Stimulated activated CD4-positive, alpha-beta T cell treated with anti-CD3 and anti-CD28 coated beads, Interleukin-15, amount 100 ng/mL, for 1 hour (primary cell): ENCODE measurements at places on chromosomes 2 and 18.

DNA sequence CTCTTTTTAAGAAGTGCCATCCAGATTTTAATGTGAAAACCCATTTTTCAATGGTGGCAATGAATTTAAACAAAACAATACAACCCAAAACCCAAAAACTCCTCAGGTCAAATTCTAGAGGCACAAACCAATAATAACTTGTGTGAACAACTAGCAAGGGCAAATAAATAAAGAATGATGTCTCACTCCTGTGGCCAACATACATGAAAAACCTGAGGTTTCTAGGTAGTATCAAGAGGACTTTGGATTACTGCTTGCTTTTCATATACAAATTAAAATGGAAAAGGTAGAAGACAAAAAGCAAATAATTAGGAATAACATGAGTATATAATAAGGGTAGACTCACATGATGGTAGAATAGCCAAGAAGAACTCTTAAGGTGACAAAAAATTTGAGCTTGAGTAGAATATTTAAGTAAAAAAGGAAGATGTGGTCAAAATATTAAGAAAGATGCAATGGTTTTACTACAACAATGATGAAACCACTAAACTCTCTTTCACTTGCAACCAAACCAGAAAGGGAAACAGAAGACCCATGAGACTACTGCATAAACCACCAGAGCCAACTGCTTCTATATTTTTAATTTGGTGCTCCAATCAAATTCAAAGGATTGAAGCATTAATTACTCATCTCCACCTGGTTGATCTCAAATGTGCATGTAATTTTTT, 53.5 kb downstream of the DARS1 start:
- no peak for DNase-seq

DNA sequence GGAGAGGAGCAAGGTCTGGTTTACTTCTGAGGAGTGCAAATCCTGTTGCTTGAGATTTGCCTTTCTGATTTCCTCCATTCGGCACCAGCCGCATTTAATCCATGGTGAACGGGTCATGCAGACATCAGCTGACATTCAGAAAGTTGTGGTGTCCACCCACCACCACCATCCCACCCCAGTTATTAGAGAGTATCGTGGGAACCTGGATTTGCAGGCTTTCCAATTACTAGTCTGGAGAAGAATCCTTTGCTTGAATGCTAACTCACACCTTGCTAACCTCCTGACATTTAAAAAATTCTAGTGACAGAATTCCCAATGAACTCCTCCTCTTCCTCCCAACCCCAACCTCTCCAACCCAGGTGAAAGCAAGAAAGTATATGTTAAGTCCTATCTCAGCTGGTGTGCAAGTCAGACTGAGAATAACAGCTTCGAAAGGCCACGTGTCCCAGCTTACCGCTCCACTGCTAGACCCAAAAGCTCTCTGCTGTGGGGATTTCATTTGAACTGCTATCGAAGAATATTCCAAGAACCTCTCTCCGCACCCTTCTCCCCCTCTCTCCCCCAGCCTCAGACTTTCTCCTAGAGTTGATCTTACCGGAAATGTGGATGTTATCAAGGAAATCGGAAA, 17.7 kb downstream of the BCL11A start:
- no peak for DNase-seq

GRCh38 chr2:60597346-60597745, 43.9 kb upstream of the BCL11A start:
- no peak for DNase-seq

DNA sequence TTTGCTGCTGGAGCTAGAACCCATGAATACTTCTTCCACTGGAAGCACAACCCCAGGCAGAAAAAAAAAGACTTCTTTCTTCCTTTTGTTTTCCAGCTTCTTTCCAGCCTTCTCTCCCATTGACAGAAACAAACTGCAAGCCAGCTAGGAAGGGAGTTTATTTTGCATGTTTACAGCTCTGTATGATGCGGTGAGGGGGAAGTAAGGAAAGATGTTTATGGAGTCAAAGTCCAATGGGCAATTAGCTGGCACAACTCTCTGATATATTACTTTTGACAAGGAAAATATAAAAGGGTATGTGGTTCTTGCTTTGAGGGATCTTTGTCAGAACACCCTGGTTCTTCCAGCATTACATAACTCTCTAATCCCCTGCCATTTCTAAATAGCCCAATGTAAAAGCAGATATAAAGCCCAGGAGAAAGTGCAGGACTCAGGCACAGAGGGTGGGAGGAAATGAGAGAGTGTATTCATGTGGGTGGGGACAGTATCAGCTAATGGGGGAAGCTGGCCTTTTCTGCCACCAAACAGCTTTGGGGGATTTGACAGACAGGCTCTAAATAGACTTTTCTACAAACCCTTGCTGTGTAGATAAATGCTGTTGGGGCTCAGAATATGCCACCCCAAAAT, 9.3 kb upstream of the NMS start:
- DNase-seq, result no peak

- DNase-seq, result no peak
Observed at GRCh38 chr2:108396845-108397244, 19.1 kb downstream of the SULT1C4 start.

DNA sequence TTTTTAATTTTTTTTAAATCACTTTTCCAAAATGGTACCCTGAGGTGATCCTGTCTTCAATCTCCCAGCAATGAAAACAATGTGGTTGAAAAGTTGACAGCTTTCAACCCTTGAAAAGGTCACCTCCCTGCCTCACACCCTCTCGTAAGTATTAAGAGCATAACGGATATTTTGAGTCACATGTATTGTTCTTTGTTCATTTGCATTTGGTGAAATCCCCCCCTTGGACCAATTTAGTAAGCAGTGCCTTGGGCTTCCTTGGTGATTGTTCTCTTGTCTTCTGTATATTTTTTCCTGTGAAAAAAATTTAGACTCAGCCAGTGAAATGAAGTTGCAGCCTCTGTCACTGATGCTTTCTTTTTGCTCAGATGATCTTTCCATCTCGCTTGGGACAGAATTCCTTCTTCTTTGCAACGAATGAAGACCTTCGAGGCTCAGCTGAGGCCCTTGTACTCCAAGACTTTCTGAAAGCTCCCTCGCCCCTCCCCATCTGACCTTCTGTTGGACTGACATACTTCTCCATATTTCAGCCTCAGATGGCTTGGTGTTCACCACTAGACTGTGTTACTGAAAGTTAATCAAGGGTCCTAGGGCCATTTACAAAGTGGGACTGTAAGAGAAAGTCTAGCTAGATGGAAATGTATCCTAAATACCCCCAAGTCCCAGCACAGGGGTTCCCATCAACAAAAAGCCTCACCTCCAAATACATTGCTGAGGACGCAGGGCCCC, 158.4 kb downstream of the BCL2 start:
- DNase-seq, result no peak

DNA sequence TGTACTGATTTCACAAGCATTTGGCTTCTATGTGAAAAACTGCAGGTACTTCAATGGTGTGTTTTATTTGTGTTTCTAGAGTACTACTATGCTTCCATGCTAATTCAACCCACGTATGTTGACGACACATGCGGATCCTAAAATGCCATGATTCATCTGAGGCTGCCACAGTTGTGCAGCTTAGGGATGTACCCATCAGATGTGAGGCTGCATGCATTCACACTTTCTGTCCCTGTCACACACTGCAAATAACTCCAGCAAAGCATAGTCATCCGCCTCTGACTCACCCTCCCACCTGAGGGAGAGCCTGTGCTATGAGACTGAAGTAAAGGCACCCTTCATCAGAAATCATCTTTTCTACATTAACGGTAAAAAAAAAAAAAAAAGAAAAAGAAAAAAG, 22.1 kb upstream of the SERTAD2 start:
- peak; percentile 41 for DNase-seq

DNA sequence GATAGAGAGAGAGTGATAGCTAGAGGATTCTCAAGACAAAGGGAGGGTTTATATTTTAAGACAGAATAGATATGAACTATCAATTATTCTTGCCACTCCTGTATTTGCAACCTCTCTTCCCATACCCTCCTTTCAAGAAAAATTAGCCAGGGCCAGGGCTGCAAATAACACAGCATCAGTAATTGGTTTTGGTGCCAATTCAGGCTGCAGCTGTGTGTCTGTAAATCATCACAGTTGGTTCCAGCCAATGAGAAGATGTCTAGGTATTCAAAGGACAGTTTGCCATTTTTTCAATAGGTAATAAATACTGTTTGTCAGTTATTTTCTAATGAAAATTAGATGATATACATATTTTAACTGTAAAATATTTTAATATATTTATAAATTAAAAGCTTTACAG, 73.5 kb downstream of the WDPCP start:
- no peak for DNase-seq

- no peak for DNase-seq
Observed at GRCh38 chr2:142422769-142423168, 292.0 kb upstream of the LRP1B start.

DNA sequence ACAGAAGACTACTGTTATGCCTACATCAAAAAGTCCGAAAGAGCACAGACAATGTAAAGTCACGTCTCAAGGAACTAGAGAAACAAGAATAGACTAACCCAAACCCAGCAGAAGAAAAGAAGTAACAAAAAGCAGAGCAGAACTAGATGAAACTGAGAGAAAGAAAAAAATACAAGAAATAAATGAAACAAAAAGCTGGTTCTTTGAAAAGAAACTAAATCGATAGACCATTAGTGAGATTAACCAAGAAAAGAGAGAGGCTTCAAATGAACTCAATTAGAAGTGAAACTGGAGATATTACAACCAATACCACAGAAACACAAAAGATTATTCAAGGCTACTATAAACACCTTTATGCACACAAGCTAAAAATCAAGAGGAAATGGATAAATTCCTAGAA, 271.8 kb downstream of the MBD2 start:
- no peak for DNase-seq

GRCh38 chr2:239277401-239278085, 123.3 kb downstream of the HDAC4 start:
- no peak for DNase-seq

GRCh38 chr2:69013840-69014821, 1.2 kb downstream of the ANTXR1 start:
- DNase-seq, result no peak

GRCh38 chr18:76451396-76452331, 43.4 kb downstream of the ZNF516 start:
- no peak for DNase-seq

GRCh38 chr2:9944330-9944758, 7.1 kb upstream of the GRHL1 start:
- no peak for DNase-seq

- no peak for DNase-seq
Observed at GRCh38 chr2:117771969-117772630, 42.4 kb upstream of the DDX18 start.

- no peak for DNase-seq
Observed at GRCh38 chr2:106581755-106582147, 94.6 kb downstream of the CD8B2 start.

DNA sequence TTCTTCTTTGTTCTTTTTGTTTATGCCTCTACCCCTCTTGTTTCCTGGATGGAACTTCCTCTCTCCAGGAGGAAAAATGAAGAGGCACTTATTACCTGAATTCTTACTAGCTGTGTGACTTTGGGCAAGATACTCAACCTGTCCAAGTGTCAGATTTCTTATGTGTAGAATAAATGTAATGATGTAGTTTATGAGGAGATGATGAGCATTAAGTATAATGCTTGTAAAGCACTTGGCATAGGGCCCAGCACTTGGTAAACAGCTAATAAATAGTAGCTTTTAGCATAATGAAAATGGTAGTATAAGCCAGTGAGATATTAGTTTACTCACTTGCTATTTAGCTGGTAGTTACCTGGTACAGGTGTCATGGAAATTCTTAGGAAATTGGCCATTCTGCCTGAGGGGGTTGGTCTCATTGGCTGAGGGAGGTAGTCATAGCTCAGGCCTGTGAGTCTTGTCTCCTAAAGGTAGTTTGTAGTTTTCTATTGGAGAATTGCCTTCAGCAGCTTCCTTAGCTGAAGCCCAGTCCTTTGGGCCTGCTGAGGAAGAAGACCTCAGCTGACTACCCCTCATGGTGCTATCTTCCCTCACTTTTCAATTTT, 133.4 kb upstream of the NABP1 start:
- DNase-seq, result no peak
